ENCODE measurements at places on chromosomes 11 and 22. TPM values are rescaled to one million over a fixed set of nuclear protein-coding genes. Genes with fewer than 3 reads are reported as not detected.

Gene CLP1
- polyA plus RNA-seq: 8.7 TPM

Gene BDNF
- 1.0 TPM for polyA plus RNA-seq

Gene KCNK4
- polyA plus RNA-seq: not detected

Gene OR4A16
- polyA plus RNA-seq: not detected

Gene OR10A2
- polyA plus RNA-seq: not detected

Gene EEF1G
- polyA plus RNA-seq: 3,451 TPM

Gene EFCAB6
- 0.80 TPM for polyA plus RNA-seq

Gene KCNA4
- 0.25 TPM for polyA plus RNA-seq

Gene DMC1
- 8.0 TPM for polyA plus RNA-seq

Gene IL17REL
- not detected for polyA plus RNA-seq

Gene KDM4D
- 1.5 TPM for polyA plus RNA-seq

Gene MCHR1
- polyA plus RNA-seq: 0.21 TPM

Gene NXPE2
- polyA plus RNA-seq: 0.10 TPM

Gene MS4A18
- polyA plus RNA-seq: not detected

Gene MORC2
- 27.1 TPM for polyA plus RNA-seq

Gene CBLIF
- polyA plus RNA-seq: not detected

Gene XKR3
- polyA plus RNA-seq: not detected

Gene MARK2
- 19.8 TPM for polyA plus RNA-seq

Gene ST13
- 462 TPM for polyA plus RNA-seq

Gene DBX1
- polyA plus RNA-seq: 8.0 TPM

Gene METTL15
- polyA plus RNA-seq: 10.8 TPM

Gene RHOD
- polyA plus RNA-seq: 13.7 TPM

Gene CACNA1I
- polyA plus RNA-seq: 1.1 TPM

Gene PRSS23
- 21.4 TPM for polyA plus RNA-seq
